Endothelial cell (in vitro differentiated cells): ENCODE measurements at places on chromosomes 13 and 19.

GRCh38 chr13:100855151-100855550, 180.6 kb upstream of the TMTC4 start:
- DNase-seq: no peak

GRCh38 chr13:21033212-21033840, 28.1 kb downstream of the LATS2 start:
- no peak for DNase-seq

- no peak for DNase-seq
Observed at GRCh38 chr13:111047326-111047725, 67.8 kb upstream of the ARHGEF7 start.

DNA sequence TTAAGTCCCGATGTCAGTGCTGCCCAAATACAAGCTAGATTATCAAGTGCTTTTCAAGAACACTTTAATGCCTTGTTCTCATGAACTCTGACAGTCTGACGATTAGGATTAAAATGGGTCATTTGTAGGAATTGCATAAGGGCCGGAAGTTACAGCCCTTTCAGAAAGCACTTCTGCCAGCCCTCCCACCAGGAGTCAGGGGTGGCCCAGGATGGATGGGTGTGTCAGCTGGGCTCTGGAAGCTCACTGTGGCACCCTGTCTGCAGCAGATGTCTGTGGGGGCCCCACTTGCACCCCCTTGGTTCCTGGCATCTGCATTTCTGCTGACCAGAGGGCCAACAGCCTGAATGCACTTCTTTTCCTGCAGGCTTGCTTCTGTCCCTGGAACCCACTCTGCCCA, 712.7 kb downstream of the UQCRFS1 start:
- DNase-seq: no peak

DNA sequence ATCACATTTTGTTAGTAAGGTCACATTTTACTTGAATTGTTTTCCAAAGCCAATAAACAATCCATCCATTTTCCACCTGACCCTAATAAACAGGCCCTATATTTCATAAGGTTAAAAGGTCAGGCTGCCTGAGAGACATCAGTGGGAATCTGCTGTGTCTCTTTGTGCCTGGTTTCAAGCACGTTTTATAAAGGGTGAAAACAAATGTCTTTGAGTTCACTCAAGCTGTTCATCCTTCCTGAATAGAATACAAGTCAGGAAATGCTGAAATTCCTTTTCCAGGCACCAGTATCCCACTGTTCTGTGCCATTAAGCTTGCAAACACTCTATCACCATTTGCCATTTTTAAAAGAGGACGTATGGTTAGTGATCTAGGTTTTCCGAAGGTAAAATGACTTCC, 67.5 kb upstream of the SPATA13 start:
- DNase-seq: no peak

DNA sequence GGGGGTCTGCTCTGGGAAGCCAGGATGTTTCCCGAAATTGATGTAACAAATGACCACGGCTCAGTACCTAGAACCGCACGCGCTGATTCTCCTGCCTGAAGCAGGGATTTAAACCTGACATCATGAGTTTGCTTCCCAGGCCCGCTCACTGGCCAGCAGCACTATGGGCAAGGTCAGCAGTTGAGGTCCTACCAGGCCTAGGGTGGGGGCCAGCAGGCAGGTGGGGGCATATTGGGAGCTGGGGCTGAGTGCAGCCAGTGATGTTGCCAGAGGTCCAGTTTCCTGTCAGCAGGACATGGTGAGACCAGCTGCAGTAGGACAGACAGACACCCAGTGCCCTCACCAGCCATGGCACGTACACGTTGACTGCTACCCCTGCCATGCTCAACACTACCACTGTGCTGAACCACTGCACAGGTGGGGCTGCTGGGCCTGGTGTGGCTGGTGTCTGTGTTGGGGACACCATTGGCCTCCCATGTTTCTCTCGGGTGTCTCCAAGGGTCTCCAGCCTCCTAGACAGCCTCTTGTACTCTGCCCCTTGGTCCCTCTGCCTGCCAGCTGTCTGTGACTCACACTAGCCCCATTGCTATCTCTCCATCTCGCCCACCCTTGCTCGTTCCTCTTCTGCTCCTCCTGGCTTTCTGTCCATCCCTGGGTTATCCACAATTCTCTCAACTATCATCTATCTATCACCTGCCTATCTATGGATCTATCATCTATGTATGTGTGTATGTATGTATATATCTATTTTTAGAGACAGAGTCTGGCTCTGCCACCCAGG, 1.1 kb upstream of the C19orf85 start:
- no peak for DNase-seq

DNA sequence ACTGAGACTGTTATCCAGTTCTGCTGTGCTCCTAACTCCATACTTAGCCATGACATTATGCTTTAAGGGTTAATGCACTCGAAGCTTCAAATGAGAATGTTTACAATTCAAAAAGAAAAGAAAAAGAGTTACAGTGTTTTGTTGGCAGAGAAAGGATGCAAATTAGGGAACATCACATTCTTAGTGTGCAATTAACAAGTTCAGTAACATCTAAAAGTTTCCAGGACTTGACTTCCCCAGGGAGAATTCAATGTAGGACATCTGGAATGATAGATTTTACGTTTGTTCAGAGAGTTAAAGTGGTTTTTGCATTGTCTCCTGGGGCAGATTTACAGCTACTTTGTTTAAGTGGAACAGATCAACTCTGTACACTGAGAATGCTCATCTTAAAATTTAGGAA, 525.2 kb downstream of the LIG4 start:
- DNase-seq: no peak

- DNase-seq: no peak
Observed at GRCh38 chr13:60412909-60413616, 16.0 kb downstream of the TDRD3 start.

GRCh38 chr13:66378894-66379293, 851.2 kb downstream of the PCDH9 start:
- no peak for DNase-seq

- no peak for DNase-seq
Observed at GRCh38 chr19:41233748-41234240, 14.8 kb downstream of the AXL start.

DNA sequence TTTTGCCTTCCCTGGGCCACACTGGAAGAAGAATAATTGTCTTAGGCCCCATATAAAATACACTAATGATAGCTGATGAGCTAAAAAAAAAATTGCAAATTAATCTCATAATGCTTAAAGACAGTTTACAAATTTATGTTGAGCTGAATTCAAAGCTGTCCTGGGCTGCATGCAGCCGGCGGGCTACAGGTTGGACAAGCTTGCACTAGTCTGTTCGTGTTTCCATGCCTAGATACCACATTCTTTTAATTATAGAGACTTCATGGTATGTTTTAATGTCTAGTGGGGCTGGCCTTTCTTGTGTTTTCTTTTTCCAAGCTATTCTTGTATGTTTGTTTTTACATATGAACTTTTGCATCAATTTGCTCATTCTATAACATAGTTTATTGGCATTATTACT, 90.6 kb downstream of the SGCG start:
- no peak for DNase-seq

GRCh38 chr19:49809160-49809940, 3.7 kb downstream of the FUZ start:
- peak; percentile 45 for DNase-seq

- no peak for DNase-seq
Observed at GRCh38 chr13:35549481-35549880, 73.0 kb upstream of the MAB21L1 start.

GRCh38 chr19:36265064-36265463, 50.2 kb downstream of the ZNF146 start:
- DNase-seq: no peak

- DNase-seq: no peak
Observed at GRCh38 chr13:43269037-43269481, 245.7 kb downstream of the DNAJC15 start.

GRCh38 chr13:61833228-61833627, 417.6 kb upstream of the PCDH20 start:
- DNase-seq: no peak

- no peak for DNase-seq
Observed at GRCh38 chr19:15330801-15331418, 1.4 kb downstream of the BRD4 start.

GRCh38 chr19:40257096-40257517, 28.0 kb downstream of the AKT2 start:
- DNase-seq: no peak

- DNase-seq: no peak
Observed at GRCh38 chr19:1896508-1896907, 8.7 kb upstream of the ADAT3 start.

GRCh38 chr13:109145631-109146030, 516.2 kb downstream of the MYO16 start:
- peak; percentile 37 for DNase-seq

- no peak for DNase-seq
Observed at GRCh38 chr13:60229708-60230272, 66.1 kb upstream of the DIAPH3 start.

GRCh38 chr19:14056741-14057356, 5.0 kb downstream of the PALM3 start:
- DNase-seq: no peak

DNA sequence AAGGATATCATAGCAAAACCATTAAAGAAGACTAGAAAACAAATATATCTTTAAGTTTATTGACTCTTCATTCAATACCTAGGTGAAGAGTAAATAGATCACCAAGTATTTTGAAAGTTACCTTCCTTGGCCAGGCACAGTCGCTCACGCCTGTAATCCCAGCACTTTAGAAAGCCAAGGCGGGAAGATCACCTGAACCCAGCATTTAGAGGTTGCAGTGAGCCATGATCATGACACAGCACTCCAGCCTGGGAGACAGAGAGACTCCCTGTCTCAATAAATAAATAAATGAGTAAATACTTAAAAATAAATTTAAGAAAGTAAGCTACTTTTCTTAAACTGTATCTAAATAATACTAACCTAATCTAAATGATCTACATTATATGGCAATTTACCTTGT, 8.9 kb upstream of the WBP4 start:
- no peak for DNase-seq

GRCh38 chr13:66076417-66076816, 1153.7 kb downstream of the PCDH9 start:
- DNase-seq: no peak

- no peak for DNase-seq
Observed at GRCh38 chr13:27534981-27535380, 84.6 kb upstream of the MTIF3 start.

GRCh38 chr19:55503157-55503501, 14.9 kb downstream of the SSC5D start:
- DNase-seq: no peak

DNA sequence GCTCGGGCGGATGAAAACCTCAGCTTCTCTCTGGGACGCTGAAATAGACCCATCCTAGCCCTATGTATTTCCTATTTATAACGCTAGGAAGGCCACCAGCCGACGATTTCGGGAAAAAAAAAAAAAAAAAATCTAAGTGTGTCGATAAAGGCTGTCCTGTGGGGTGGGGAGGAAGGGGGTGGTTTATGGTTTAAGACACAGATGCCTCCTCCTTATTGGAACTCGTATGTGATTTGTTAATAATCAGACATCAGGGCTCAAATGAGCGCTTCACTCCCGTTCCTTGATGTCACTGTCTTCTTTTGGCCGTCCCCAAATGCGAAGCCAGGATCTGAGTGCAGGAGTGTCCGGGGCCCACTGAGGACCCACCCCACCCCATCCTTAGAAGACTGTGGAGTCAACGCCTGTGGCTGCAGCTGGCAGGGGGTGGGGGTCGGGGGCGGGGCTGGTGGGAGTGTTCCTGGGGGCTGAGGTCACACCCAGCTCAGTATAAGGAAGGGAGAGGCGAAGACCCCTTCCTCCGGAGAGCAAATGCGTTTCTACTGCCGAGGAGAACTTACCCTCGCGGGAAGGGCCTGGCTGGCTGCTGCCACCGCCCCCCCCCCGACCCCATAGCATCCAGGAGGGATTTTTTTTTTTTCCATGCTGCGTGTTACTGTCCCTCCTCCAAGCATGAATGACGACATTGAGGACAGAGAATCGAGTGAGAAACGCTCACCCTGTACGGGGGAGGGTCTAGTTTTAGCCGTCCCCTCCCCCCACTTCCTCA, 971 bp downstream of the ATCAY start:
- DNase-seq: no peak

DNA sequence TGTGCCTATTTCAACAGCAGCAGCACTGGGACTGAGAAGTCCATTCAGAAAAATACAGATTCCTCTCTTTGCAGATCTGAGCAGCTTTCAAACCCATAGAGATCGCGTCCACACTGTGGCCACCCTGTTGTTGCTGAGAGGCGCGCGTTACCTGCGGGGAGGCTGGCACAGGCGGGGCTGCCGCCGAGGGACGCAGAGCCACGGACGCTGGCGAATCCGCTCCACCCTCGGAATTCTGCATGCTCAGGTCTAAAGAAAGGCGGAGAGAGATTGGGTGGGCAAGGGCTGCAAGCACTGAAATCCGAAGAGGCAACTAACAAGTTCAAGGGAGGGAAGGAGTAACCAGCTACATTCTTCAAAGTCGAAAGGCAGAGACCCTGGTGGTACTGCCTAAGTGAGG, 63.0 kb downstream of the RFX2 start:
- no peak for DNase-seq

GRCh38 chr13:49052813-49053212, 77.1 kb downstream of the FNDC3A start:
- DNase-seq: no peak
